ENCODE measurements at places on chromosomes 1 and 21.

GRCh38 chr1:198943484-198944187 lies 304.8 kb downstream of the PTPRC start:
- no peak for DNase-seq

DNA sequence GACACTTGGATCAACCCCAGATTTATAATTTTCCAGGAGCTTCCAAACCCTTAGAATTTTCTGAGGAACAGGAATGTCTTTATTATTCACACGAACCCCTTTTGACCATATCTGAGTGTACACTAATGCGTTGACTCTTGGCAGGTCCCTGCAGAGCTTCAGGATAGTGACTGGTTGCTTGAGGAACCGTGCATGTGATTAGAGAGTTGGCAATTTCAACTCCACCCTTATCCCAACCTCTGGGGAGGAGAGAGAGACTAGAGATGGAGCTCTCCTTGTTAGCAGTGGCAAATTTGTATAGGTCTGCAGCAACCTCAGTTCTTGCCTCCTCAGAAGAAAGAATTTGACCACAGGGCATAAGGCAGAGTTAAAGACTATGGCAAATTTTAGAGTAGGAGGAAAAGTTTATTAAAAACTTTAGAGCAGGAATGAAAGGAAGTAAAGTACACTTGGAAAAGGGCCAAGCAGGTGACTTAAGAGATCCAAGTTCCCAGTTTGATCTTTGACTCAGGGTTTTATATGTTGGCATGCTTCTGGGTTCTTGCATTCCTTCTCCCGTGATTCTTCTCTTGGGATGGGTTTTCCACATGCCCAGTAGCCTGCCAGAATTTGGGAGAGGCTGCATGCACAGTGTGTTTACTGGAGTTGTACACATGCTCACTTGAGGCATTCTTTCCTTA lies 93.8 kb upstream of the ETV3 start:
- DNase-seq, result no peak

DNA sequence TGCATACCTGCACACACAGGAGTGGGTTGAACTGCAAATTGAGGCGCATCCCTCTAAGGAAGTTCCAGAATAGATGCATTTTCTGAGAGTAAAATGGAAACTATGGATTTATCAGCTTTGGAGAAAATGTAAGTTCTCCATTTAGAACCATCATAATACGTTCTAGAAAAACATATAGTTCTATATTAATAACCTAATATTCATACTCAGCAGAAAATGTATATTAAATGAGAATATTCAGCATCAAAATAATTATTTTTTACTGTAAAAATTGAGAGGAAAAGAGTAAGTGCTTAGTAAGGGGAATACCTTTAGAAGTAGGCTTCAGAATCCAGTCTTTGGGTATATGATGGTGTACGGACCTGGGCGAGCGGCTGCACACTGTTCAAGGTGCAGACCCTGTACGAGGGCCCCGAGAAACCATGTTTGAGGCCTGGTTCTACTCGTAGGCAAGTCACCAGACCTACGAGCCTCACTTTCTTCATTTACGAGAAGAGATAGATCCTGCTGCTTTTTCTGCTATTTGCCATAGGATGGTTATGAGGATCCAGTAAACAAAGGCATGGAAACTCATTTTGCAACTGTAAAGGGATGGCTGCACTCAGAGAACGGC lies 6.8 kb downstream of the CD247 start:
- DNase-seq, result no peak

DNA sequence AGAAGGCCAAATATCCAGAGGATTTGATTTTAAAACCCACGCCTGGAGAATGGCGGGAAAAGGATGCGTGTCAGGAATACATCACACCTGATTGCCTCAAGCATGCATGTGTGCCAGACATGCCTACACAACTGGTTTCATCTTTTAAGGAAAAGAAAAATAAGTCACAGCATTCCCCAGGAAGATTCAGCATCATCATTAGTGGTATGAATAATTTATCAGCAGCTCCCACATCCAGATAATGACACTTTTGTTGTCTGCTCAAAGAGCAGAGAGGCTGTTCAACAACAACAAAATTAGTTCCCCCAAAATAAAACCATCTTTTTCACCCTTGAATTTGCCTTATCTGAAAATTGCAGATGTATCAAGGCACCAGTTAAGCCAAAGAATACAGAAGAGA lies 328.6 kb upstream of the C1orf87 start:
- no peak for DNase-seq

DNA sequence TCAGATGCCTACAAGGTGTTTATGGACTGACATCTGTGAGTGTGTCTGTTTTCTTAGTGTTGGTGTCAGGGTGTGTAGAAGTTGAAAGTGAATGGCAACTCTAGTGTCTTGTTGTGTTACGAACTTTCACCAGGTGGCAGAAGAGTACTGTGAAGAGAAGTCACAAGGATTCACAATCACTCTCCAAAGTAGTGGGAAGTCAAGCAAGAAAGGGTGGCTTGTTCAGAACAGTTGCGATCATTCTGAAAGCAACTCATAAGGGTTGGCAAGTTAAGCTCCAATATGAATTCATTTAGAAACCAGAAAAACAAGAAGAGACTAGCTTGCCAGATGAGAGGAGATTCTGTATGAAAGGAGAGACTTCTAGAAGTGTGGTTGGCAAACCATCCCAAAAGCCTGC lies 86.1 kb downstream of the FASLG start:
- DNase-seq, result peak; percentile 57

GRCh38 chr1:201761178-201761577 lies 67.8 kb upstream of the IPO9 start:
- no peak for DNase-seq

- DNase-seq, result no peak
Measured at GRCh38 chr1:235339746-235340145, 11.4 kb downstream of the GGPS1 start.

DNA sequence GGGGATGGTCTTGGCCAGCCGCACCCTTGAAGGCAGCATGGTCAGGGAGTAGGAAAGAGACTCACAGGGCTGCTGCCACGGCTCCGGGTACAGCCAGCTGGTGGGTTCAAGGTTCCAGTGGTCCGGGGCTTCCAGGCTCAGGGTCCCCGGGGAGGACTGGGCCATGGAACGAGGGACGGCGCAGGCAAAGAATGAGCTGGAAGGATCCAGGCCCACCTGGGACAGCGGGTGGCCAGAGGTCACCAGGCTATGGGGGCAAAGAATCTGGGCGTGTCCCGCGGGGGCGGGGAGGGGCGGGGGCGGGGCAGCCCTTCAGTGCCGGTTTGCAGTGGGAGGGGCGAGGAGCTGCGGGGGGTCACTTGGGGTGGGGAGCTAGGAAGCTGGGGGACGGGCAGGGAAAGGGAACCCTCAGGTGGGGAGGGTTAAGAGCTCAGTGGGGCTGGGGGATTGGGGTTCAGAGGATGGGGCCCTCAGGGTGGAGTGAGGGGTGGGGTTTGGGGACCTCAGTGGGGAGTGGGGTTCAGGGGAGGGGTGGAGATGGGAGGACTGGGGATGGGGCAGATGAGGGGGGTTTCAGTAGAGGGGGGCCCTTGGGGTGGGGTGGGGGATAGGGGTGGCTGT lies at the start of gene DNMT3L:
DNMT3L (minus strand) TSS at position 223 of the 621 bp plus-strand sequence. CDS start 638 bp downstream, outside the sequence.
- DNase-seq, result no peak

GRCh38 chr1:247419336-247419735 lies 3.4 kb downstream of the NLRP3 start:
- DNase-seq, result no peak

GRCh38 chr1:192151176-192151575 lies 7.1 kb upstream of the RGS18 start:
- DNase-seq, result no peak

DNA sequence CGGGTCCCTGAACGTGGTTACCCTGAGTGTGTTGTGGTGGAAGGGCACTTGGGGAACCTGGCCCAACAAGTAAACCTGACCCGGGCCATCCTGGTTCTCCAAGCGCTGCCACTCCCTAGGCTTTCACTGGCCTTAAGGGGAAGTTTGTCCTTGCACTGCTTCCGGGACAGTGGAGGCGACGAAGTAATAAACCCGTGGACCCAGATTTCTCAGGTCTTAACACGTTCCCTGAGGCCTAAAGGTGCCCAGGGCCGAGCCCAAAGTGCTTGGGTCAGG lies 261 bp upstream of the CCDC24 start:
- no peak for DNase-seq

GRCh38 chr1:20601129-20601825 lies 12.4 kb downstream of the CDA start:
- DNase-seq, result no peak

GRCh38 chr21:42021371-42022090 lies 11.4 kb upstream of the ZBTB21 start:
- DNase-seq, result peak; percentile 57

DNA sequence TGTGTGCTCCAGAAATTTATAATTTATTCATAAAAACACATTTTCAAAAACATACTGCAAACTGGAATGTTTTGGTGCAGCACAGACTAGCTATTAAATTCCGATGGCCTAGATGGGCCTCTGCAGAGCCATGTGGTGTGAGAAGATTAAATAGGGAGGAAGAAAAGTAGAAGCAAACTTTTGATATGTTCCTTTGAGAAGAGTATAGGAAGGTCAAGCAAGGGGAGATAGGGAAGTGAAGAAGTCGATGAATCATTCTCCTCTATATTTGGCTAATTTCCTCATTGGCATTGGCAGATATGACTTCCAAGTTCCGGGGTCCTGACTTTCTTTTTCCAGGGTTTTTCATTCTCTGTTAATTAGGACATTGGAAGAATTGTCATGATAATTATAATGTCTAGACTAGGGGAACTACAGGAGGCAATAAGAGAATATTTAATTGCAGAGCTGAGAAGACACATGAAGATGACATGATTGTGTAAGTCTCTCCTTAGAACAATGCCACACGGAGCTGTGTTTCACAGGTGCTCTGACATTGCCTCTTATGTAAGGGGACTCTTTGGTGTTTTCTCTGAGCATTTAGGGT lies 19.3 kb upstream of the ZNF326 start:
- no peak for DNase-seq

DNA sequence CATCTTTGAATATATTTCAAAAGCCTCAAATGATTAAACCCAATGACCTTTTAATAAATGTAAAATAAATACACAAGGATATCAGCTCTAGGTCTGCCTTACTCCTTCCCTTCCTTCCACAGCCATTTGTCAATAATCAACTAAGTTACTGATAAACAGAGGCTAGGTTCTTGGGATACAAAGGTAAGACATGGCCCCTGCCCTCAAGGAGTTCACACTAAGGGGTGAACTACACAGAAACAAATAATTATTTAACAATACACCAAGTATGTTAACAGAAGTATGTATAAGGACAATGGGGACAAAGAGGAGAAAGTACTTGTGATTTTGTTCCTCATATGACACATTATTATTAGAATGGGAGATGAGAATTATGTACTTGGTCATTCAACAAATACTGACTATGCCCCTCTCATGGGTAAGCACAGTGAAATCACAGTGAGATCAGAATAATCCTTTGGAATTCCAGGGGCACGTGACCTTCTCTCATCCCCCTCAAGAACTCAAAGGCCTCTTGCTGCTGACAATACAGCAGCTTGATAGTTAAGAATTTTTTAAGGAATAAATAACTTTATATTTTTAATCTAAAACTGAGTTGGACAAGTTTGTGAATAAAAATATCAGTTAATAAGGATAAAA lies 40.2 kb downstream of the ATP1B1 start:
- peak; percentile 9 for DNase-seq

DNA sequence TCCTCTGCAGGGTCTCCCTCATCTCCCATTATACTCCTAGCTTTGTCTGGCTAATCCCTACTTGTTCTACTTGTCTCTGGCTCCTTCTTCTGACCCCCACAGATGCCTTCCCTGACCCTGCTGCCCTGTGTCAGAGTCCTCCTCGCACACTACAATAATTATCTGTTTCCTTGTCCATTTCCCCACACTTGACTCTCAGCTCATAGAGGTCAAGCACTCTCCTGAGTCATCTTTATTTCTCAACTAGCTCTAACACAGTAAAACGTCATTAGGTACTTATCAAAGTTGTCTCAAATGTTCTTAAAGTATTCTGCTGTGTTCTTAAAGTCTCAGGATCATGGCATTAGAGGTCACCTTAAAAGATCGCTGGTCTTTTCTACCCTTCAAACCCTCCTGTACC lies 47.1 kb downstream of the C8A start:
- DNase-seq, result no peak

DNA sequence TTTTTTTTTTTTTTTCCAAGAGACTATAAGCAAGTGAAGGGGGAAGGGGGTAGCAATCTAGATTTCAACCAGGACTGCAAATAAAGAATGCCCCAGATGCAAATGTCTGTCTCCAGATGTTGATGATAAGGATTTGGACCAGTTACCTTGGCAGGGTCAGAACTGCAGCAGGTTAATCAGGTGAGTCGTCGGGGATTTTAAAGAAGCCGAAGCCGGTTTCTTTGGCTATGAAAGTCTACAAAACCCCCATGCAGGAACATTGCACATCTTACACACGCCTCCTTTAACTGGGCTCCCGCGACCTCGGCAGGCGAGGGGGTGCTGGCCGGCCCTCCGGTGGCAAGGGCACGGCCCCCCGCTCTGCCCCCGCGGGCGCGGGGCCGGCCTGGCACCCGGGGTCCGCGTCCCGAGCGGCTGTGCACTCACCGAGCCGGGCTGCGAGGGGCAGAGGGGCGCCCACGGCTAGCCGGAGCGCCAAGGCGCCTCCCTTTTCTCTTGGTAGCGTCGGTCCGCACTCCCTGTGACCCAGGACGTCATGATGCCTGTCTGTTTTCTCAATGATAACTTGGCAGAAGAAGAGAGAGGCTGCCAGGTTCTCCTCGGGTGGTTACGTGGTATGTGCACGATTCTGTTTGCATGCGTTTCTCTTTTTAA lies 366.3 kb upstream of the ESRRG start:
- peak; percentile 18 for DNase-seq

DNA sequence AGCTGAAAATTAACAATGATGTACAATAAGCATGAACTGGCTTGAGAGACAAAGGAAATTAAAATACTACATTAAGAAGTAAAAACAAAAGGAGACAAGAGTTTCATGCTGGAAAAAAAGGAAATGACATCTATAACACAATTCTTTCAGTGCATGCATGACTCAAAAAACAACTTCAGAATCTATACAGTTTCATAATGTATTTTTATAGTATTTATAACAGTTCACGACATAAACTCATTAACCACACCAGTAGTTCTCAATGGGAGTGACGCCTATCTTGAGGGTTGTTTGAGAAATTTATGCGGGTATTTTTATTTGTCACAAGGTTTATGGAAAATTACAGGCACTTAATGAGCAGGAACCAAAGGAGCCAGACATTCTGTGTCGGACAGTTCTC lies 168.5 kb downstream of the SMYD3 start:
- DNase-seq, result no peak

DNA sequence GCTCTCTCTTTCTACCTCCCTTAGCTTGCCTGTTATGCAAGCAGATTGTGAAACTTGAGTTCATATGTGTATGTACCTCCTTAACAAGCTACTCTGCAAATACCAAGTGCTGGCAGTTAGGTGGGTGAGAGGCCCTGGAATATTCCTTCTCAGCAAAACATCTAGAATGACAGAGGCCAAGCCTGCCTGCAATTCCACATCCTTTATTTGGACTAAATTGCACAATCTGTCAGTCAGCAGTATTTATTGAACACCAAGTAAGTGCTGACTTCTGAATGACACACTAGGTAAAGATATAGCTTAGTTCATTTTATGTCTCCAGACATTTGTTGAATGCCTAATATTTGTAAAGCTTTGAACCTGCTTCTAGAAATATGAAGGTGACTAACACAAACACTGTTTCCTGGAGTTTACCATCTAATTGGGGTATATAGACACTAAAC lies 87.5 kb downstream of the RGL1 start:
- no peak for DNase-seq
